ENCODE measurements at places on chromosomes 16 and 17. TPM values are rescaled to one million over a fixed set of nuclear protein-coding genes. Genes with fewer than 3 reads are reported as not detected.

- no peak for DNase-seq
Observed at GRCh38 chr16:55773859-55774549, 58.9 kb downstream of the CES1 start.

DNA sequence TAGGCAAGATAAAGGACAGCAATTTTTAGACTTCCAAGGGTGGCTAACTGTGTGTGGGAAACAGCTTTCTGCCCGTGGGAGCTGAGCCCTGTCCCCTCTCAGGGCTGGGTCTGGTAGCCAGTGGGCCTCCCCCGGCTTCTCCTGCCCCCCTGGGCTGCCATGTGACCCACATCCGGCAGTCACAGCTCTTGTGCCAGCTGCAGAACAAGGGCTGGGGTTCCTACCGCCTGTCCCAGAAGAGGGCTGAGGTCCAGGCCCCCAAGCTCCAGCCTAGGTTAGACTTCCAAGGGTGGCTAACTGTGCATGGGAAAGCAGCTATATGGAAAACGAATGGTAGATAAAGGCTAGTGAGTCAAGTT, 6.1 kb downstream of the GAST start:
- DNase-seq = no peak

DNA sequence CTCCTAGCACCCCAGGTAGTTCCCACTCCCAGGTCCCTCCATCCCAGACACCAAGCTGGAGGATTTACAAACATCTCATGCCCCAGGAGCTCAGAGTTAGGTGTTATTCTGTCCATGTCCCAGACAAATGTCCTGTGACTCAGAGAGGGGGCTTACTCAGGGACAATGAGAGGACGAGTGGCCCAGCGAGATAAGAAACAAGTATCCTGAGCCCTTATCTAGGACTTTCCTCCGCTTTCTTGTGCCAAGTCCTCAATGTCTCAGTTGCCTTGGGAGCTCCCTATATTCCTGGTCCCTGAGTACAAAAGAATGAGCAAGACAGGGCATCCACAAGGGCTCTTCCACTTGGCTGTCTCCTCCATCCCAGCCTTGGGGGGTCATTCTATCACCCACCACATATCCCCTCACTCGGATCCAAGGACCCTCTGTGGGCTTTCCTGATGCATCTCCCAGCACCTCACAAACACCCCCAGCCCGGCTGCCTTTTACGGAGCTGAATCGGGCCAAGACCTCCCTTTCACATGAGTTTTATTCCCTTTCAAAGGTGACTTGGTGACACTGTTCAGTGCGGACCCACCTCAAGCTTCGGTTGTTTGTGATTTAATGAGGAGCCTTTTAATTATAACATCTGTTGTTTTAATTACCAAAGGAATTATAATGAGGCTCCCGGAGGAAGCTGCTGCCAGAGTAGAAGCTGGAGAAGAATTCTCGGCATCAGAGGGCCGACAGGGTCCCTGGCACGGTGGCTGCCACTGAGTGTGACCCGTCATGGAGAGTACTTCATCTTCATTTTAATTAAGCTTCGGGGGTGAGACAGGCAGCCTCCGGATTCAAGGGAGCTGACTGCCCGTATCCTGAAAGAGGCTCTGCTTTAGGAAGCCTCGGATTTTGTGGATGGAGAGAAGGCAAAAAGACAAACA, 121.5 kb downstream of the WSCD1 start:
- DNase-seq = no peak

DNA sequence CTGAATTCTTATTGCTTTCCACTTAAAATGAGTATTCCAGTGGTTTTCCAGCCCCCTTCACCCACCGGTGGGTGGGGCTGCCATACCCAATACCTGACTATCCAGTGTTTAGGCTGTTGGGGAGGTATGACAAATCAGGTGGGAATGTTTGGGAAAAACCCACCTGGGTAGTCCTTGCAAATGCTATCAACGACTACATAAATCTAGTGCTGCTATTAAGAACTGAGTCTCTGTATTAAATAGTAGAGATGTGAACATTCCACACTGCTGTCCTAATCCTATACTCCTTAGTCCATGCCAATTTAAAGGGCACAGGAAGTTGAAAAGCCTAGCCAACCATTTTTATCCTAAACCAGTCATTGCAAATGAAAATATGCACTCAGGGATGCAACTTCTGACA, 126.6 kb downstream of the AXIN2 start:
- DNase-seq = no peak

GRCh38 chr17:82438401-82439193, 12.0 kb downstream of the CYBC1 start:
- DNase-seq = no peak

- no peak for DNase-seq
Observed at GRCh38 chr17:78013683-78014467, 55.4 kb downstream of the TNRC6C start.

DNA sequence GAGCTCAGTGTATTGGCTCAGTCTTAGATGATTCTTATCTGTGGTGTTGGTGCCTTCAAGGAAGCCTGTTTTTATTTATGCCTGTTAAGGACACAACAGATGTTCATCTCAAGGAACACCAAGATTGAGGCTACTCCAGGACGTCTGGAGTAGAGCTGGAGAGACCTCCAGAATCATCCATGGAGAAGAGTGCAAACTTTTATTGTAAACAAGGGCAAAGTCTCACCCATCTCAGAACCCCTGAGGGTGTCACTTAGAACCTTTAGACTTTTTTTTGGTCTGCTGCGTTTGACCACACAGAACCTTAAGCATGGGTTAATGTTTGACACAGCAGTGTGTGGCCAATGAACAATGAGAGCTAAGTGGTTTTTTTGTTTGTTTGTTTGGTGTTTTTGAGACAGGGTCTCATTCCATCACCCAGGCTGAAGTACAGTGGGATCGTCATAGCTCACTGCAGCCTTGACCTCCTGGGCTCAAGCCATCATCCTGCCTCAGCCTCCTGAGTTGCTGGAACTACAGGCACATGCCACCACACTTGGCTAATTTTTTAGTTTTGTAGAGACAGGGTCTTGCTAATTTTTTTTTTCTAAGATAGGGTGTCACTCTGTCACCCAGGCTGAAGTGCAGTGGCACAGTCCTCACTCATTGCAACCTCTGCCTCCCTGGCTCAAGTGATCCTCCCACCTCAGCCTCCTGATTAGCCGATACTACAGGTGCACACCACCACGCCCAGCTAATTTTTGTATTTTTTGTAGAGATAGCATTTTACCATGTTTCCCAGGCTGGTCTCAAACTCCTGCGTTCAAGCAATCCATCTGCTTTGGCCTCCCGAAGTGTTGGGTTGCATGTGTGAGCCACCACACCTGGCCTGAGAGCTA, 16.3 kb downstream of the SLC47A1 start:
- no peak for DNase-seq

- DNase-seq = no peak
Observed at GRCh38 chr16:2715064-2715463, 5.0 kb downstream of the PRSS27 start.

- DNase-seq = no peak
Observed at GRCh38 chr16:50505714-50506542, 42.3 kb upstream of the NKD1 start.

GRCh38 chr17:20955427-20956323, 87.1 kb downstream of the USP22 start:
- DNase-seq = no peak

DNA sequence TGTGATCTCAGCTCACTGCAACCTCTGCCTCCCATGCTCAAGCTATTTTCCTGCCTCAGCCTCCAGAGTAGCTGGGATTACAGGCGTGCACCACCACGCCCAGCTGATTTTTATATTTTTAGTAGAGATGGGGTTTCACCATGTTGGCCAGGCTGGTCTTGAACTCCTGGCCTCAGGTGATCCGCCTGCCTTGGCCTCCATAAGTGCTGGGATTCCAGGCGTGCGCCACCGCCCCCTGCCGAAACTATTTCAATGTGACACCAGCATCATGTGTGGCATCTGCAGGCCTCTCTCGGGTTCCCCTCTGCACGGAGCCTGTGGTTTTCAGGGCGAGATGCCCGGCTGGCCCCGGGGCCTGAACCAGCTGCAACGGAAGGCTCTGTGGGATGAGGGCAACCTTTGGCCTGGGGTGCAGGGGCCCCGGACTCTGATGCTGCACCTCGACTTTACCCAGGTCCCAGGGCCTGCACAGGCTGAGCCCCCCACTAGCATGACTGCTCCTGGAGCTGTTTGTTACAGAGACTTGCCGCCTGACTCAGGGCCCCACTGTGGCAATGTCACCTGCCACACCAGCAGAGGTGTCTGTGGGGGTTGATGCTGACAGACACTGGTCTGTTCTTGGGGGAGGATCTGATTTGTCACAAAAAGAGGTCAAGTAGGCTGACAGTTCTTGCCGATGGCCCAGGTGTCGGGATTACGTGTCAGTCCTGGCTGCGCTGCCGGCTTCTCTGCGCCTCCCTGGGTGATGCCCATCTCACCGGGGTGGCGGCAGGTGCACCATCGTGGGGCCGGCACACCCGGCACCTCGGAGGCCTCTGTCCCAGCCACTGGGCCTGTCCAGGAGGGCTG, 8.6 kb upstream of the TEX19 start:
- peak; percentile 79 for DNase-seq

- no peak for DNase-seq
Observed at GRCh38 chr17:83091257-83092141, 12.1 kb downstream of the METRNL start.

- DNase-seq = no peak
Observed at GRCh38 chr17:67863624-67864247, 38.4 kb downstream of the BPTF start.

DNA sequence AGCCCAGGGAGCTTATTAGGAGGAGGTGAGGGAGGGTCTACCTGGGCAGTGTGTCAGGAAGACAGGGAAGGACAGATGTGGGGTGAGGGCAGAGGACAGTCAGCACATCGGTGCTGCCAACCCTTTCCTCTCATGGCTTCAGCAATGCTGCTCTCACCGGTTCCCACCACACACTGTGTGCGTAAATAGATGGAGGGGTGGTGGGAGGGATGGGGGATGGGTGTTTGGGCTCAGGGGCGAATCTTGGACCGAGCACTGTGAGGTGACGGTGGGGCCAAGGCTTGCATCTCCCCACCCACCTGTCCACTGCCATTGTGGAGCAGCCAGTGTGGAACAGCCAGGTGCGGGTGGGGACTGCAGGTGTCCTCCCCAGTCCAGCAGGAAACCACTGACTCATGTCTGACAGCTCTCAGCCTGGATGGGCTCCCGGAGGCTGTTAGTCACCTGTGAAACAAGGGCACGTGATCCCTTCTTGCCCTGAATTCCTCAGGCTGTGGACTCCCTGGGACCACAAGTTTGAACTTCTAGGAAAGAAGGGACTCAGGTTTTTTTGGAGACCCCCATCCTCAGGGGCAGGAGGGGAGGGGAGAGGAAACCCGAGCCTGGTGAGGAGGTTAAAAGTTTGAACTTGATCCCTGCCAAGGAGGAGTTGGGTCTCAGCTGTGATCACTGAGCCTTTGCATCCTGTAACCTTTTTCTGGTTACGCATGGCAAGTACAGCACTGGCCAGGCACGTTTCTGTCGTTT, 42.7 kb upstream of the SMPD3 start:
- DNase-seq = no peak

DNA sequence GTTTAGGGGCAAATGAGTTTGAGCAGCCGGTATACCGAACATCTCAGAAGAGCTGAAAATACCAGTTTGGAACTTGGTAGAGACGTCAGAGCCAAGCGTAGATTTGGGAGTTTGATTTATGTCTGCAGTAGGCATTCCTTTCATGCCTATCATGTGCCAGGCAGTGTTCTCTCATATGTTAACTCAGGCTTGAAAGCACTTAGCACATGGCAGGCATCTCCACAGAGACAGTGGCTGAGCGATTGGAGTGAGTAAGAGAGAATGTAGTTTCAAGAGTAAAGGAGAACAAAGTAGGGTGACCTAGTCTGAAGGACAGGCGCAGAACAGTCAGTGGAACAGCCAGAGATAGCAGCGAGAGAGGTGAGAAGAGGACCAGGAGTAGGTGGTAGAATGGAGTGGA, 207.0 kb downstream of the FTO start:
- DNase-seq = no peak

DNA sequence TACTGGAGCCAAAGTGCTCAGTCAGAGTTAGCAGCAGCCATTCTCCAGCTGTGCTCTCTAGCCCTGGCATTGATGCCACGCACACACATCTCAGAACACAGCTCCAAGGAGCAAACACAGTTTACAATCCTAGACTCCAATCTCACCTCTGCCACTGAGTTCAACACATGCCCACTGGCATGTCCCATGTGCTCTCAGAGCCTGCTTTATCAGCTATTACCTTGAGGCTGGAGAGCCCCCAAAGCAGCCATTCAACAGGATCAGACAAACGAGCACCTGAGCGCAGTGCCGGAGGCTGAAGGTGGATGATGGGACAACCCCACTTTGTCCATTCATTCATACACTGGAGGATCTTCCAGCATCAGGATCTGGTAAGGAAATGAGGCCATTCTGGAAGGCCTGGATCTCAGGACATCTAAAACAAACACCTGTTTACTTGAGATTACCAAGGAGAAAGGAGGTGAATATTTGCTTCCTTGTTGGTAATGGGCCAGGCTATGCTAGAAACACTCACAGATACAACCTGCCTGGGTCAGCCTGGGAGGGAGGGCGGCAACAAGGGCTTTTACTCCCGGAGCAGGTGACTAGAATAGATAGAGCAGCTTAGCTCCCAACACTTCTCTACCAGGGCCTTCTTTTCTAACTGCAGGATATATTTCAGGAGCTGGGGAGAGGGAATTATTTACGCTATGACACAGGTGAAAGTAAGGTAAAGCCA, 25.4 kb downstream of the RANBP10 start:
- DNase-seq = no peak

GRCh38 chr16:82005027-82005830, 6.0 kb downstream of the SDR42E1 start:
- DNase-seq = no peak

Gene KRT20
- total RNA-seq = not detected

Gene KRTAP17-1
- total RNA-seq = not detected

Gene TBC1D16
- total RNA-seq = 16.3 TPM

Gene ST6GALNAC1
- total RNA-seq = 6.1 TPM

Gene EFNB3
- total RNA-seq = 0.11 TPM

Gene INCA1
- 2.4 TPM for total RNA-seq

Gene C17orf100
- 0.92 TPM for total RNA-seq

Gene C17orf67
- total RNA-seq = 1.1 TPM

Gene ATP2C2
- not detected for total RNA-seq

Gene CA5A
- total RNA-seq = not detected

Gene CDRT15L2
- not detected for total RNA-seq

Gene SLC16A13
- 1.8 TPM for total RNA-seq

Gene STX1B
- total RNA-seq = 0.41 TPM

Gene CARD14
- not detected for total RNA-seq

Measured in Right ventricle myocardium inferior (tissue), 1 donor.